ENCODE measurements at places on chromosomes 7 and 10.

DNA sequence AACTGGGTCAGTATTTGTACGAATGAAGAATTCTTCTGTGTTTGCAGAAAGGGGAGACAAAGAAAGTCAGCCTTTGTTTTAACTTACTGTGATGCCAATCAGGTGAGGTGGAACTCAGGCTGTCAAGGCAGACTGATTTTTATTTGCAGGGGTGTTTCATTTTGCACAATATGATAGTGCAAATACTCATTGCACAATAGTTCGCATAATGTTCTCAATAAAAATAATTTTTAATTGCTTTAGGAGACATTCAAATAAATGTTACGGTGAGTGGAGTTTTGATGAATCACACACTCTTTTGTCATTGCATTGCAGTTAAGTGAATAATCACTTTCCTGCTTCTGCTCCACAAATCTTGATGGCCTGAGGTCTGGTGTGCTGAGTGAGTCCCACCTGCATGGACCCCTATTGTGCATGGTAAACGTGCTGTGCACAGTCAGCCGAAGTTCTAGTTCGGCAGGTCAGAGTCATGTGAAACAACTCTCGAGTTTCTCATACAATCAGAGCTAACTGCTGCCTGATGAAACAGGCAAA, 141.3 kb upstream of the FZD8 start:
- no peak for DNase-seq

DNA sequence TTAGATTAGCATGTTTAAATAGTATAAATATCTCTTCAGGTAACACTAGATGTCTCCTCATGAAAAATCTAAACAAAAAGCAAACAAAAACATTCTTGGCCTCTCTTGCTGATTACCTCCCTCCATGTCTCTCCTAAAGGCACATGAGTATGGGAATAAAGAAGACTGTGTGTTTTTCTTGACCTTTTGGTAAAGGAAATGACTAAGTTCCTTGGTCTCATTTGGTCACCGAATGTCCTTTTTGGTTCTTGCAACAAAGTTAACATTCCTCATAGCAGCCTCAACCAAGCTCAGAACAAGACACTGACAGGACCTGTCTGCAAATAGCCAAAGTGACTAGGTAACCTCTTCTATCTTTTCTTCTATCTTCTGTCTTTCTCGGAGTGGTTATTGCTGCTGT, 35.5 kb downstream of the POM121L12 start:
- DNase-seq, result no peak

DNA sequence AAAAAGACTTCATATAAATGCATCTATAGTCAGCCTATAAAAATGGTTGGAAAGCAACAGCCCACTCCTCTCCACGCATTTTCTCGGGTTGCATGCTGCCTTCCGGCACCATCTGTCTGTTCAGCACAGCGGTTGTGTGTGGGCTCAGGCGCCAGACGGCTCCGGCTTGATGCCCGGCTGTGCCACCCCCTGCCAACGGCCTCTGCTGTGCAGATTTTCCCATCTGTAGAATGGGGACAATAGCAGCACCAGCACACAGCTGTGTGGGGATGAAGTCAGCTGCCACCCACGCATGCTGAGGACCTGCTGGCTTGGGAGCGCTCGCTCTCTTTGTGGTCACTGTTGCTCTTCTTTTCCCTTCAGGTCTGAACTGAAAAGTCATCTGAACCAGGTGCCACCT, 19.5 kb downstream of the PRKAG2 start:
- DNase-seq, result no peak

DNA sequence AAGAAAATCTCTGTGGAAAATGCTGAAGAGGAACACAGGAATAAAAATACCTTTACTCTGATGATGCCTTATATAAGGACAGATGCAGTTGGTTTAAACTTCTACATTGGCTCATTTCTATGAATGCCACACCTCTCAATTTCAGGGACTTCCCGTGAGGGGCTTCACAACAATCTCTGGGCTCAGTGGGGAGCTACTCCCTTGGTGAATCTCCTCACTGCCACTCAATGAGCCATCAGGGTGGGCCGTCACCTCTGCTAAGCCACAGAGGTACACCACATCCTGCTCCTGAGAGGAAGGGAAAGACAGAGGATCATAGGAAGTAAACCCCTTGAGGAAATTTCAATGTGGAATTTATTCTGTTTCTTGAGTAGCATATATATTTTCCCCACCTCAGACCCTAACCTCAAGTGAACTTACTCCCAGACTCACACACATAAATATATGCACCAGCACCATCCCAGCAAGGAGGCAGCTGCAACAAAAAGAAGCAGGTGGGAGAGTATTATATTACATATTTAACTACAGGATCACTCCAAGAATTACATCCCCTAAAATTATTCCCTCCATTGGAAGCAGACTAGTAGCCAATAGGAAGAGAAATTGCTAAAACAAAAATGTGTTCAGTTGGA, 63.3 kb upstream of the PRSS1 start:
- DNase-seq, result no peak

- DNase-seq, result no peak
Measured at GRCh38 chr7:80646083-80646865, 7.8 kb downstream of the CD36 start.

GRCh38 chr10:92697663-92698511, 8.1 kb downstream of the HHEX start:
- DNase-seq, result peak; percentile 58

DNA sequence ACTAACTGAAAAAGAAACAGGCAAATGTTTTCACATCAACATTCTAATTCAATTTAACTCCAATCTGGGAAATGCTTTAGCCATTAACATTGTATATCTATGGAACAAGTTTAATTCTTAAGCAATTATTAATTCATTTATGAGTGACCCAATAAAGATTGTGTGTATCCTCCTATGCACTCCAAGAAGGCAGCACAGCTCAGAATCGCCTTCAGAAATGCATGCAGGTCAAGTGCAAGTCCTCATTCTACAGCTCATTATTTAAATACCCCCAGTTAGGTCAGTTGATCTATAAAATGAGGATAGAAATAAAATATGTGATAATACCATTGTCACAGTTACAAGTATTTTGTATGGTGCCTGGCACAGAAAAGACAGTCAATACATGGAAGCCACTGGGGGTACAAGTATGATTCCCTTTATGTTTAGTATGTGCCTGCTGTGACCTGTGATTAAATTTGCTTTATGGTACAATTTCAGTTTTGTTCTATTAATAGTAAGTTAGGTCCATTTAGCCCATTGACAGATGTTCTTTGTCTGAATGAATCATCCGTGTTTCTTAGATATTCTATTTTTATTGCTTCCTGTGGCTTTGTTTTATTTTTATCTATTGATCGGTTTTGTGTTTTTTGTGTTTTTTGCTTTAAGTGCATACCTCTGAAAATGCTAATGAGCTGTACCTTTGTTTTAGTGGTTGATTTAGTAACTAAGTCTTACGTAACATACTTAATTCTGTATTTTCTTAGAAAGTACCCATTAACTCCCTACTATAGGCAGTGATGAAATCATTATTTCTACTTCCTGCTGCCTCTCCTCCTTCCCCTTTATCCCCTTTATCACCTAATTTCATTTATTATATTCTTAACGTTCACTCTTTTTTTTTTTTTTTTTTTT, 42.8 kb downstream of the CPXM2 start:
- DNase-seq, result peak; percentile 11

GRCh38 chr7:158164101-158165095, 423.2 kb downstream of the PTPRN2 start:
- DNase-seq, result no peak

All from GF-D8 (cell line).